Mucosa of descending colon (tissue), 3 donors: ENCODE measurements at places on chromosomes 3 and 15.

- DNase-seq, result no peak
Measured at GRCh38 chr3:170953736-170954135, 45.3 kb upstream of the EIF5A2 start.

DNA sequence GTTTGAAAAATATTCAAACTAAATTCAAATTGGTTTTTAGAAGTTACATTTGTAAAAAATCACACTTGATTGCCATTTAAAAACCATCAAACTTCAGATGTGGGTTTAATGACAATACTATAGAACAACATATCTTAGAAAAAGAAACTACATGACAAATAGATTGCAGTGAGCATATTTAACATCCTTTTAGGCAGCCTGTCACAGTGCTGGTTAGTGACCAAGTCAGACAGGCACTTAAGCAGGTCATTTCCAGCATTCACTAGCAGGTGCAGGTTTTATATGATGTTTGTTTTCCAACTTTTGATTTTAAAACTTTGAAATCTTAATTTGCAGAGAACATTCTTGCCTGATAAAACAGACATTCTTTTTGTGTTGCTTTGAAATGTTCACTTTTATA lies 115.7 kb downstream of the MBNL1 start:
- no peak for DNase-seq

- peak; percentile 69 for DNase-seq
Measured at GRCh38 chr3:13016083-13016720, 57.0 kb downstream of the IQSEC1 start.

GRCh38 chr3:107430996-107431245 lies 53.7 kb downstream of the CCDC54 start:
- no peak for DNase-seq

- no peak for DNase-seq
Measured at GRCh38 chr3:42351207-42351606, 59.2 kb downstream of the LYZL4 start.

GRCh38 chr3:160968761-160969160 lies 136.4 kb downstream of the B3GALNT1 start:
- DNase-seq, result no peak

DNA sequence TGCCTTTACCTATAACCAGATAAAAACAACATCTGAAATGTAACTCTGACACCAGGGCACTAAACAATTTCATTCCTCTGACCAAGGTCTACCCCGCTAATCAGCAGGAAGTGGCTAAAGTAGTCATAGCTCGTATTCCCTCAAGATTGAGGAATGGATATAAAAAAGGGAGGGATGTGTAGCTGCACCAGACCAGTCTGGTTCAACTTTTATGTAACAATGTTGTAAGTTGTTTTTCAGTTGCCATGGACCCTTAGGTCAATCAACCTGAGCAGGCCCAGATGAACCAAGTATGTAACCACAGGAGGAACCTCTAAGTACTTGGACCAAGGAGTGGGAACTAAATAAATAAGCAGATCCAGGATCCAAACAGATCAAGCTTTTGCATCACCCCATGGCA lies 28.4 kb upstream of the IFT57 start:
- no peak for DNase-seq

GRCh38 chr15:73560501-73561117 lies 72.6 kb downstream of the NPTN start:
- DNase-seq, result no peak

DNA sequence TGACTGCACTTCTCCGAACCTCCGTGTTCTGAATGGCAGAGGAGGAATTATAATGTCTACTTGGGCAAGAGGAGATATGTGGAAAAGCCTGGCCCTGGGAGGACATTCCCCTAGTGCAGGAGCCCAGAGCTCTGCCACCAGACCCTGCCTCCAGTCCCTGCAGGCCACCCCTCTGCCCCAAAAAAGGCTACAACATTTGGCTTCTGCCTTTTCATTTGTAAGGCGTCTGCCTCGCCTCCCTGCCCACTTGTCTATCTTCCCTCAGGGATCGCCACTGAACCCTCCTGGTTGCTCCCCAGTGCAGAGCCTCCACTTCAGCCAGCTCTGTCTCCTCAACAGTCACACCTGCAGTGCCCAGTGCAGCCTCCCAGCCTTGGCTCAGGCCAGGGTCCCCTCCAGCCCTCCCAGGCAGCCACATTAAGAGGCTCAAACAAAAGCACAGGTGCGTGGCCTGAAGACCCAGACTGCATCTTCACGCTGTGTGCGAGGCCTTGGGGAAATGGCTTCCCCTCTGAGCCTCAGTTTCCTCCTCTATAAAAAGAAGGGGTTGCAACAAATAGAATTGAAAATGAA lies 125.9 kb upstream of the SMAD3 start:
- DNase-seq, result no peak

DNA sequence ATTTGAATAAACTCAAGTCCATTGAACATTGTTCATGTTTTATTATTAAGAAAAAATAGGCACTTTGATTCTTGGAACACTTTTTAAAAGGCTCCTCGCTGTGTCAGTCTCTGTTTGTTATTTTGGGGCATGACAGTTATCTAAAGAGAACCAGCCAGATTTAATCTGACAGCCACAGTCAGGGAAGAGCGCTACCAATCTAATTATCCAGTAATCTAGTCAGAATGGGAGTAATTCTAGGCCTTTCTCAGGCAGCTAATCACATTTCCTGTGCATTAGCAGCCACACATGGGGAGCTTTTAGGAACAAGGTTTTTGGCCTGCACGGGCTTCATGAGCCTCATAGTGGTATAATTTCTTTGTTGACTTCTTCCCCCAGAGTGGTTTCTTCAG lies 362.2 kb downstream of the RBMS3 start:
- no peak for DNase-seq

DNA sequence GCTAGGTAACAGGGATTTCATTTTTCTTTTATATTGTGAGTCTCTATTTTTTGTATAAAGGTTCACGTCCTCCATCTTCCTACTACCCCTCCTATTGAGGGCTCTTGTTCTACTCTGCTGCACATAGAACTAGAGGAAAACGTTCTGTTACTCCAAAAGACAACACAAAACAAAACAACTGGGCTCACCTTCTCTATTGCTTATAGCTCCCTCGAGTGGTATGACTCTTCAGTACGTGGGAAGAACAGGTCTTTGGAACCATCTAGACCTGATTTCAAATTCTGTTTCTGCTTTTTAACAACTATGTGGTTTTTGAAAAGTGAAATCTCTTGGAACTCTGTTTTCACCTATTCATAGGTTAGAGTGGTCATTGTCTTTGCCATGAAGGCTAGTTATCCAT lies 515.3 kb downstream of the SOX2 start:
- no peak for DNase-seq

DNA sequence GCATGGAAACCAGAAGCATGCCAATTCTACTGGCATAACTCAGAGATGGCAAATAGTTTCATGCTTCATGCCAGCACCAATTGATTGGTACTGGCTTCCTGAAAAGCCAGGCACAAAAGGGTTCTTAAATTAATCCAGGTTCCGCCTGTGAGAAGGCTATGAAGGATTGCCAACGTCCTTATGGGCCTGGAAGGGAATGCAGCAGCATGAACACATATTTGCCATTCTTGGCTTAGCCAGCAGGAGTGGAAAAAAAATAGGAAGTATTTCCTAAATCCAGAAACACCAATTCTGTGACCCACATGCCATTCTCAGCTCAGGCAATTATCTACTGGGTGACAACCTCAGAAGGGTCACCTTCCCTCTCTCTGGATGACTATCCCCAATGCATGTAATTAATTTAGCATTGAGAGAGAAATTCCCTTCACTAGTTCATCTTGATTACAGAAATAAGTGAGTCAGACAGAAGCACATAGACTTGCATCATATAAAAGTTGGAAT lies 36.0 kb downstream of the ADAMTS9 start:
- no peak for DNase-seq

- DNase-seq, result no peak
Measured at GRCh38 chr3:62527474-62527873, 154.1 kb upstream of the FEZF2 start.

- DNase-seq, result no peak
Measured at GRCh38 chr15:68617001-68617400, 38.2 kb downstream of the CORO2B start.

- no peak for DNase-seq
Measured at GRCh38 chr15:52558196-52558595, 10.6 kb downstream of the ARPP19 start.

- no peak for DNase-seq
Measured at GRCh38 chr15:89784686-89784960, 8.5 kb downstream of the MESP2 start.

DNA sequence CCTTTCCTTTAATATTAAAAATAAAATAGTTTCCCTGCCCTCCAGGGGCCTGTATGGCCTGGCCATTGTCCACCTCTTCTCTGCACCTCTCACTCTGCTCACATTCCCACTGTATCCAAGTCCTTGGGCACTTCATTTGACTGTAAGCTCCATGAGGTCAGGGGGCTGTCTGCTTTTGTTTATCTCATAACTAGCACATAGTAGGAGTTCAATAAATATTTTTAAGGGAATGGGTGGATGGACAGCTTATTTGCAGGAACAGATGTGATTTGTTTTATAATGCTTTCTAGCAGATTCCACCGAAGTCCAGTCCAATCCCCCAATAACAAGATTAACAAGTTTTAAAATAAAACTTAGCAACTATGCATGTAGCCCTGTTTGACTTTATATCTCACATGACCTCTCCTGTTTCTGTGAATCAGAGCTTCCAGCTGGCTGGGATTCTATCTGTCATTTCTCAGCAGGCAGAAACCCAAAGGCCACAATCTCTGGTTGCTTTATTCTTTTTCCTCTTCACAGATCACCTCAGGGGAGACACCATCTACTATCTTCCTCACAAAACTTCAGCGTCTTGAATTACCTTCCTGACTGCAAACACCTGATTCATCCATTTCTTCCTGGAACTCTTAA lies 123.0 kb upstream of the NR2F2 start:
- no peak for DNase-seq

GRCh38 chr3:45553469-45553974 lies 41.0 kb upstream of the LIMD1 start:
- DNase-seq, result no peak

GRCh38 chr3:122587572-122587971 lies 10.1 kb downstream of the PARP15 start:
- DNase-seq, result no peak

DNA sequence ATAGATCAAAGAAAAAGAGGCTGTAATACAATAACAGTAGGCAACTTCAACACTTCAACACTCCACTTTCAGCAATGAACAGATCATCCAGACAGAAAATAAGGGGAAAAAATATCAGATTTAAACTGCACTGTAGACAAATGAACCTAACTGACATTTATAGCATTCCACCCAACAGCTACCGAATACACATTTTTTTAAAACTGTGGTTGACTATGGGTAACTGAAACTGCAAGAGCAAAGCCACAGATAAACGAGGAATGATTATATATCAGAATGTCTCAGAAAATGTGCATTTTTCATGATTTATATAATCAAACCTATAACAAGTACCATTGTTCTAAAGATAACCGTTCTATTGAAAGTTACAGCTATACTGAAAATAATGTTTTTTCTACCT lies 514.9 kb upstream of the DPPA4 start:
- no peak for DNase-seq

DNA sequence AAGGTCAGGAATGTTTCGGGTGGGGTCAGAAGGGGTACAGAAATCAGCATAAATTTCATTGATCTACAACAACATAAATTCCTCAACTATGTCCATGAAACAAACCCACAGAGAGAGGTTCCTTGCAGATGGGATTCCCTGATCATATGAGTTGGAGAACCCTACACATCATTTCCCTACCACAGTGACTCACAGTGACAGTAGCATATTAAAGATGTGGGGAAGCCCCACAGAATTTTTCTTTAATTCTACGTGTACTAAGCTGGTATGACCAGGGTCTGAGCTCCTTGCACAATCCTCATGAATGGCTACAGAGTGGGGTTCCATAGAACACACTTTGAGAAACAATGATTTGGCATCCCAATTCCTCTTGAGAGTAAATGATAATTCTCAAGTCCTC lies 116.9 kb upstream of the RAD18 start:
- no peak for DNase-seq

DNA sequence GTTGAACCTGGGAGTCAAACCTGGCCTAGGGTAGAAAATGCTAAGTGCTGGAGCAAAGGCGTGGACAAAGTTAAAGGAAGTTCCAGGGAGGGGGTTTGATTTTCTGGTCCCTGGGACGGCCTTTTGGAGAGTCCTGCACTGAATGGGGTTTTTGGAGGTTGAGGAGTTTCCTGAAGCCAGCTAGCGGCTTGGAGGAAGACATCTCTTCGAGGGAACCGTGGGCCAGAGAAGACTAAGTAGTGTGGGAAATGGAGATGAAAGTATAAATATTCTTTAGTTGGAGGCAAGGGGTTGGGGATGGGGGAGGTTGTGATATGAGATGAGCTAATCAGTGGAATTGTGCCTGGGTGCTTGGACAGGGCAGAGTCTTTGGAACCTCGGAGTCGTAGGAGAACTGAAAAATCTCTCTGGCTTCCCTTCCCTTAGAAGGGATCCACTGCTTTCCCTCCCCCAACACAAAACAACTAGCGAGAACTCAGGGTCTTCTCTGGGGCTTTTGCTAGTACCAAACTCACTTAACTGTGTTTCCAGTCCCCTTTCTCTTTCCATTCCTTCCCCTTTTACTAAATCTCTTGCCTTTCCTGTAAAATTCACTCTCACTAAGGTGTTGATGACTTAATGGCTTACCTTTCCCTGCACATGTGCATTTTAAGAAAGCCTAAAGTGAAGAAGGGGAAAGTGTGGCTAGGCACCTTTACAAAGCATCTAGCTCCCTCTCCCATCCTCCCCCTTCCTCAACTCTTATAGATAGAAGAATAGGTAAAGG lies 1.0 kb downstream of the LPP start:
- no peak for DNase-seq

DNA sequence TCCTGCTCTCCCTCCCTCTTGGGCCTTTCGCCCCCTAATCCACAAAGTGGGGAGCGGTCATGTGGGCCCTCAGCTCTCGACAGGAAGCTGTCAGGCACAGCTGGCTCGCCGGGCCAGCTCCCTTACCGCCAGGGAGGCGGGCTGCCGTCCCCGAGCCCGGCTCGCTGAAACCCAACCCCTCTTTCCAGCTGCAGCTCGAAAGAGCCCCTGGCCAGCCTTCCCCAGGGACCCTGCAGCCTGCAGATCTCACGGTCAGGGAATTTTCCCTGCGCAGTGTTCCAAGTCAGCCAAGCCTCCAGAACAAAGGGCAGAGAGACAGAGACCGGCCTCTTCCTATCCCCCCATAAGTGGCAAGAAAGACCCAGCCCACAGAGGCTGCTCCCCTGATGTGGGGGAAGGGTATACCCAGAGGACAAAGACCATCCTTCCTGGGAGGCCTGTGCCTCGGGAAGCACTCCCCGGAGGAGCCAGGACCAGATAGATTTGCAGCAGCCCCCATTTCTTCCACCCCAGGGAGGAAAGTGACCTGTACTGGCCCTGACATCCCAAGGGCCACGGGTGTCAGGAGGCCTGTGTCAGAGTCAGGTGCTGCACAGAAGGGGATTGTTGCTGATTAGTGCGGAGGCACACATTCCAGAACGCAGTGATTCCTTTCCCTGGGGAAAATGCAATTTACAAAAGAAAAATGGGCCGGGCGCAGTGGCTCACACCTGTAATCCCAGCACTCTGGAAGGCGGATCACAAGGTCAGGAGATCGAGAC lies 32.6 kb downstream of the MAGEF1 start:
- no peak for DNase-seq

DNA sequence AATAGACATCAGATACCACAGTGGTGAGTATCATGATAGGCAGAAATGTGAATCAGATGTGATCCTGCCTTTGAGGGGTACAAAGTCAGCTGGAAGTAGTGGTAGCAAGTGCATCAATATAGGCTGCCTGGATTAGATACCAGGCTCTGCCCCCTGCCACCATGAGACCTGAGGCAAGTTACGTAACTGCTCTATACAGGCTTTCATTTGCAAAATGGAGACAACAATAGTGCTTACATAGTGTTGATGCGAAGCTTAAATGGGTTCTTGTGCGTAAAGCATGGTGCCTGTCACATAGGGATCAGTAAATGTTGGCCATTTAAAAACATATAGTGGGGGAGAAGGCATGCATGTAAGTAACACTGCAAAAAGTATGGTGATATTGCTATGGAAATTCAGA lies 158.0 kb downstream of the RYR3 start:
- DNase-seq, result no peak
